NCI-H187 treated with DMSO at 0.1 percent for 48 hours (cell line): ENCODE measurements at places on chromosomes 1 and 21.

DNA sequence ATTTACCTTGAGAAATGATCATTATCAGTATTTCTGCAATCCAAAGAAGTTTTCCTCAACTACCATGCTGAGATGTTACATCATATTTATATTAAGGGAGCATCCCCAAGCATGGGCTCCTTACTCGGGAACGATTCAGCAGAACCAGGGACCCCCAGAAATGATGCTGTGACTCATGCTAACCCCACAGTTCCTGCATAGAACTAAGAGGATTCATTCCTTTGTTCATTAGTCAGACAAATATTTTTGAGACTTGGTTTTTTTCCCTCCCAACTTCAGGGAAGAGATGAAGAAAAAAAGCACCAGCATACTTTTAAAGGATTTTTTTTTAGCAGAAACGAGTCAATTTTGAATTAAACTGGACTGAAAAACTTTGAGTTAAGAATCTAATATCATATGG, 49.2 kb upstream of the COL24A1 start:
- no peak for DNase-seq

GRCh38 chr1:229716069-229716468, 90.0 kb downstream of the URB2 start:
- no peak for DNase-seq

DNA sequence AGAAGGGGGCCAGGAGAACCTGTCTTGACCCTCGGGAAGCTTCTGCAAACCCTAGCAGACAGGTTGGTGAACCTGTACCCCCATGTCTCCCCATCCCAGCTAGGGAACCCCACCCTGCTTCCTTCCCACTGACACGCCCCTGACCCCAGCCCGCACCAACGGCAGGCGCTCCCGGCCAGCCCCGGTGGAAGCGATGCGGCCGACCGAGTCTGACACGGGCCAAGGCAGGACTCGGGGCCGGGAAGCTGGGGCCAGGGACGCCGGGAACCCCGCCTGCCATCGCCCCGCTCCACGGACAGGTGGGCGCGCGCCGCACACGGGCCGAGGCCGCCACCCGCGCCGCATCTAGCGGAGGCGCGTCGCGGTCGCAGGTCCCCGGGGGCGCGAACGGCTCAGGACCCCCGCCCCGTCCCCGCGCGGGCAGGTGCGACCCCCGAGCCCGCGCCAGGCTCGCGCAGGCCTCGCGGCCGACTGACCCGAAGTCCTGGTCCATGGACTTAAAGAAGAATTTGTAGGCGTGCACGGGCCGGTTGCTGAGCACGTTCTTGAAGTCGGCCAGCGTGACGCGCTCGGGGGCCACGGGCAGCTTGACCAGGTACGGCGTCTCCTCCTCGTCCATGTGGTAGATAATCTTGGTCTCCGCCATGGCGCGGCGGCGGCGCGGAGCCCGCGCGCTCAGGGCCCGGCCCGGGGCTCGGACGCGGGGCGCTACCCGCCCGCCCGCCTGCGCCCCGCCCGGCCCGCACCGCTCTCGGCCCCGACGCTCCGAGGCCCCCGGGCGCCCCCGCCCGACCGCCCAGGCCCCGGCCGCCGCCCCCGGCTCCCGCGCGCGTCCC, 580 bp downstream of the DVL1 start:
- no peak for DNase-seq

- no peak for DNase-seq
Measured at GRCh38 chr1:1972976-1973715, 30.4 kb downstream of the CFAP74 start.

DNA sequence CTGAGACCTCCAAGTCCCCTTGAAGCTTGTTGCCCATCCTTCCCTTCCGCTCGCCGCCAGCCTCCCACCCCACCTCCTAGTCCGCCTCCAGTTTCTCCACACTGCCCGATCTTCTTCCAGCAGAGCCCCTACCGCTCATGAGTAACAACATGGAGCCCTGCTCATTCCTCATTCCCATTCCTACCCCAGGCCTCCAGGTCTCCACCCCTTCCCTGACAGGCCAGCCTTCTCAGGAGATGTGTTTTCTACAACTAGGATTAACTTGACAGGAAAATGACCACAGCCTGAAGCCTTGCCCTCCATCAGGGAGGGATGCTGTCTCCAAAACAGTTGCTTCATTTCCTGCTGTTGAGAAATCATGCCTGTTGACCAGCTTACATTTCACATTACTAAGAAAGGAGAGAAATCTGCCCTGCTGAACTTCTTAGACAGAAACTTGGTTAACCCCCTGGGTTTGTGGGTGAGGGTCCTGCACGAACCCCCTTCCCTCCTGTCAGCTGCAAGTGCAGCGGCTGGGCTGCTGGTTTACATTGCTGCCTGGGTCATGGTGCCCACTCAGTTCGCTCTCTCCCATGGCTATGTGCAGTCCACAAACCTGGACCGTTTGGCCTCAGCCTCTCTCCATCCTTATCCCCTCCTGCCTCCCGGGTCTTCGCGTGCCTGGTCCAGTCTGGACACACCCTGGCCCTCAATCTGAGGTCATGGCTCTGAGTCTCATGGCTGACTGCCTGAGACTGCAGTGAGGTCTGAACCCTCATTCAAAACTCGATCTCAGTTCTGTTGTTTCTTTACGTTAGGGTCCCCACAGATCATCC, 16.1 kb upstream of the CHI3L1 start:
- no peak for DNase-seq

DNA sequence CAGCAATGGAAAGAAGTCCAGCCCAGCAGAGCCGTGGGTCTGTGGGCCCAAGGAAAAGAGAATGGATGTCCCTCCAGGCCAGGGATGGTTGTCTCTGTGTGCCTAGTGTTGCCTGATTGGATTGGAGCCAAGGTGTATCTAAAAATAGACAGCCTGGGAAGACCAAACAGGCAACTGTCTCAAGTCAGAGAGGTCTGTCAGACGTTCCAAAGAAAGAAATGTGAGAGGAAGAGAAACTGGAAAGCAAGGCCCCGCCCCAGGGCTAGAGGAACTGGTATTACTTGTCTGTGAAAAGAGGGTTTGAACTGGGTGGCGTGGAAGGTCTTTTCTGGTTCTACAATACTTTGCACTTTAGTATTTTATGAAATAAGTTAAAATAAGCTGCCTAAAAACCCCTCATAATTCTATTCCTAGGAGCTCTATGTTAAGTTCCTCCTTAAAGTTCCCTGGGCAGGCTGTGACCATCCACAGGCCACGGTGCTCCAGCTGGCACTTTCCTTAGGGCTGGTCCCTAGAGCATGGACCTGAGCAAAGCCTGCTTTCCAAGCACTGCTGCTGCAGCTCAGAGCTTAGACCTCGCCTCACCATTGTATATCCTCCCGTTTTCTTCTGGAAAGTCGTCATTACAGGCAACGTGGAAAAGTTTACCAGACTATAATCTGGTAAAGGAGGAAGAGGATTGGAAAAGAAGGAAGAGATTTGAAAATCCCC, 151.6 kb downstream of the DISC1 start:
- DNase-seq = no peak

DNA sequence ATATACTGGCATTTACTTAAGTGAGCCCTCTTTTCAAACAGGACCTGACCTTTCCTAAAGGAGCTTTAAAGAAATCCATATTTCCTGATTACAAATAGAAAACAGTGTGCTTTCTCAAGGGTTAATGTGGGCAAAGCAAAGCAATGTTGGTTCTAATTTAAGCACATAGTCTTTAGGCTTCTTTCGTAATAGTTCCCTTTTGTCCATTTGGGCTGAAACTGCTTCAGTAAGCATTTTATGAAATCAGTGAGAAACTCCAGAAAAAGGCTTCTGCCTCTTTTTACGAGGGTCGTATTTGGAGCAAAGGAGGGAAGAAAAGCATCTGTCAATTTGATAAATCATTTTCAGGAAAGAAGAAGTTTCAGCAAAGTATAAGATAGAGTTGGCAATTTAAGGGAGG, 331.2 kb downstream of the KIF26B start:
- no peak for DNase-seq

- DNase-seq = no peak
Measured at GRCh38 chr1:24917327-24918074, 12.6 kb downstream of the RUNX3 start.

DNA sequence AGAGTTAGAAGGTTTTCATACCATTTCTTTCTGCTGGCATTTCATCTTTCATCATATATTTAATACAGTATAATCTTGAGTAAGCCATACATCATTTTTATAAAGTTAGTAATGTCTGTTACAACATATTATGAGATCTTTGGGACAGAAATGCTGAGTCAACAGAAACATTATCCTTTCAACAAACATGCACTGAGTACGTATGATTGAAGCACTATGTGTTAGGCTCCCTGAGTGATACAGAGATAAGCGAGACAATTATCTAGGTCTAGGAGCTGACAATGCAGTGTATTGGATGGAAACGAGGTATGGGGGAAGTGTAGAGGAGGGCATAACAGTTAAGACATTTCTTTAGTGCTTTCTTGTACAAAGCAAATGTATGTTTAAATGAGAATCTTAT, 19.7 kb upstream of the GPR52 start:
- no peak for DNase-seq

DNA sequence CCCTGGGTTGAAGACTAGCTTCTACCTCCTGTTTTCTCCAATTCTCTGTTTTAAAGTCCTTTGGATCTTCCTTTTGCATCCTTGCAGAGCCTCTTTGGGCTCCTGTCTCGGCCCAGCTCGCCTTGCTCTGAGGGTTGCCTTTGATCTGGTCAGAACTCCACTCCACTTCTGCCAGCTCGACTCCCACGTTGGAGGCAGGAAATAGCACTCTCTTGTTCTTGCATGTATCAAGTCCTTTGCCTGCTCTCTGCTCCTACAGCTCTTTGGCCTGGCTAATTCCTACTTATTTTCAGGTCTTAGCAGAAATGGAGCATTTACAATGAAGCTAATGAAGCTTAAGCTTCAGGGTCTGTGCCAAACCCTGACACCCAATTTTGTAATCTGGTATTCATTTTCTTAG, 21.1 kb upstream of the B3GALNT2 start:
- DNase-seq = no peak

DNA sequence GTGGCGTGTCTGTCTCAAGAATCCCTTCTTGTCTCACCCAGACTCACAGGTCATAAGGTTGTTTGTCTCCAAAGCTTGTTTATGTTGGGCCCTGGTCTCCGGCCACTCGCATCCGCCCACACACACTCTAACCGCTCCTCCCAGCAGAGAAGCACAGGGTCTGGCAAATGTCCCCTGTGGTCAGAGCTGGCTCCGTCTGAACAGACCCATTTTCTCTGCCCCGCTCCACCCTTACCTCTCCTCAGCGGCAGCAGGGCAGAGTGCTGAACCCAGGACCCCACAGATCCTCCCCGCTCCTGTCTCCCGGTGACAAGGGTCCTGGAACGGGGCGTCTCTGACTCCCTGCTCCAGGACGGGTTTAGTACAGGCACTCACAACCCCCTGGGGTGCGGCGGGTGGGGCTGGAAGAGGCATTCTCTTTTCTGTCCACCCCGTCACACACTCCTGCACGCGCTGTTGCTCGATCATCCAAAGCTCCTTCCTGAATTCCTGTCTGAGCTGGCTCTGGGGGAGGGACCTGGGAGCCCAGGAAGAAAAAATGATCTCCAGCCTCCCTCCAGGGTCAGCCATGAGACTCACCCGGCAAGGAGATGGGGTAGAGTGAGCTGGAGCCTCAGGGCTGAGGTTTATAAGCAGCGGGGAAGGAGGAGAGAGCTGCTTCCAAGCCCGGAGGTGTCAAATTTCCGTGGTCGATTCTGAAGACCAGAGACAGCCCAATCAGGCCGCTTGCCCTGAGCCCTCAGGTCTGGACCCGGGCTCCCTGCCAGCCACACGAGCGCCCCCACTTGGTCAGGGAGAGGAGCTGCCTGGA, at the start of gene S100A13:
TSS of gene S100A13 (minus strand) at position 602 of the 811 bp plus-strand sequence. CDS start 1,033 bp downstream, outside the sequence.
- DNase-seq = peak; percentile 93

DNA sequence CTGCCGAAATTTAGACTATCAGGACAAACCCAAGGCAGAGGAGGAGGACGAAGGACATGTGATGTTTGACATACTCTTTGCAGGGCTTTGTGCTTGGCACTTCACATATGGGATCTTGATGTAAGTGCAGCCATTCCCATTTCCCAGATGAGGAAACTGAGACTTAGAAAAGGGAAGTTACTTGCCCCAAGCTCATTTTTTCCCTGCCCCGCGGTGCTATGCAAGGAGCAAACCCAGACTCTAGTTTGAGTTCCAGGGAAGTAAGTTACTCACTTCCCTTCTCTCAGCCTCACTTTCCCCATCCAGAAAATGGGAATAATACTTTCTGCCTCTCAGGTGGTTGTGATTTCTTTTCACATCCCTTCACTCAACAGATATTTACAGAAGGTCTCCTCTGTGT, 4.5 kb upstream of the FOXO6 start:
- DNase-seq = no peak

DNA sequence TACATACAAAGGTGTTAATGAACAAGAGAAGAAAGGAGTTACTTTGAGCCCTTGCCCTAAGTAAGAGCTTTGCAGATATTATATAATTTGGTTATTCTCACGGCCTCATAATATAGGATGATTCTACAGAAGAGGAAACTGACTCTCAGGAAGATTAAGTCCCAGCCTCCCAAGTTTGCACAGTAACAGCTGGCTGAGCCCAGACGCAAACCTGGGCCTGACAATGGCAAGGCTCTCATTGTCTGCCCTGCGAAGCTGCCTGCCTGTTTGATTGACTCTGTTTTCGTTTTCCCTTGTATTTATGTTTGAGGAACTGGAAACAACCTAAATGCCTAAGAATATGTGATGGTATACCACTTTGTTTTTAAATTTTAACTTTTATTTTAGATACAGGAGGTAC, 76.2 kb upstream of the PGBD5 start:
- DNase-seq = no peak

GRCh38 chr1:109789551-109790180, 25.9 kb upstream of the EPS8L3 start:
- DNase-seq = no peak

- DNase-seq = no peak
Measured at GRCh38 chr21:29514652-29515247, 216.0 kb downstream of the BACH1 start.

DNA sequence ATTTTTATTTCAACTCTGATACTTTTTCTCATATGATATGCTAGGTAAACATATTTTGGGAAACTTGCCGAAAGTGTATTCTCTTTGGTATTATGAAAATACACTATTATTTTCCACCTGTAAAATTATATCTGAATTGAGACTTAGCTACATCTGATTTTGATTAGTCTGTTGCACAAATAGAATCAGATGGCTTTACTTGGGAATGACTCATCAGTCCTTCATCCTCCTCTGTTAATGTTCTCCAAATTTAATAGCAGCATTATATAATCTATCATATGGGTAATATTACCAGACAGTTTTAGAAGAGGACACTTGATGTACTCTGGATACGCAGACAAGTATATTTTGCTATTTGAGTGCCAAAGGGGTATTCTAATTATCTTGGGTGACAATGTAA, 245.3 kb downstream of the CTH start:
- DNase-seq = no peak
